ENCODE measurements at places on chromosomes 1 and 21.

GRCh38 chr21:35025206-35026152, 23.6 kb downstream of the RUNX1 start:
- no peak for DNase-seq

- DNase-seq: no peak
Measured at GRCh38 chr1:154453161-154453560, 48.0 kb downstream of the IL6R start.

- DNase-seq: no peak
Measured at GRCh38 chr1:31248276-31248675, 8.6 kb upstream of the NKAIN1 start.

DNA sequence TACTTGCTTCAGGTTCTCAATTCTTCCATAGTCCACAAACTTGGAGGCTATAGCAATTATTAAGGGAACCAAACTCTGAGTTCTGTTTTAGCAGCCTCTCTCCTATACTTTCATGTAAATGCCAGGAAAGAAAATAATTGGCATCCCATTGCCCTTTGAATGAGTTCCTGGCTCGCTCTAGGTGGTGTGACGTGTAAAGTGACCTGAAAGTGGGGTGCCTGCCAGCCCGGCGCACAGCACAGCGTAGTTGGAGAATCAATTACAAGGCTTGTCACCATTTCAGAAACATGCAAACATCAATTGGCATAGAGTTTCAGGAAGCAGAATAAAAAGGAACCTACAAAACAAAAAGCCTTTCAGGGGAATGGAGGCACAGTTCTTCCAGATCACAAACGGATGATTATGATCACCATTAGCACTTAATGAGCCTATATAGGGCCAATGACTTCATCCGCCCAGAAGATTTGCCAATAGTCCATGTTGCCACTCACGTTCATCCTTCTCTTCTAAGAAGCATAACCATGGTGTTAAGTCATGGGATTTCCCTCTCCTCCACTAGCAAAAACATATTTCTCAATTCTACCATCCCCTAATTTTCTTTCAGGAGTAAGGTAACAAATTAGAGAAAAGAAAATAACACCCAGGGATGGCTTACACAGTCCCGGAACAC, 354.6 kb upstream of the ADGRL2 start:
- DNase-seq: no peak

- no peak for DNase-seq
Measured at GRCh38 chr1:77762072-77762476, 2.4 kb upstream of the USP33 start.

GRCh38 chr21:42278451-42279149, 36.6 kb downstream of the TFF3 start:
- DNase-seq: no peak

DNA sequence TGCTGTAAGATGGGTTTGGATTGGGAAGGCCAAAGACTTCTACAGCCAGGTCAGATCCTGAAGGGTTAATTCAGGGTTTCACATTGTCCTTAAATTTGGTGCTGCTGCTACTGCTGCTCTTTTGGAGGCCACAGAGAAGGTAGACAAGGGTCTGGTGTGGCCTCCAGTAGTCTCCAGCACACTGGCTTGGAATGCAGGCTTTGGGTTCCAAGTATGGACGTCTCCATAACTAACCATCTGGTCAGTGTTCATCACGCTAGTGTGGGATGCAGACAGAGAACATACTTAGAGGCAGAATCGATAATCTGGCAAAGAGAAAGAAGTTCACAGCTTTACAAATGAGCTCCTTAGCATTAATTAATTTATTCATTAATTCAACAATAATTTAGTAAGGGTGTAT, 154.1 kb downstream of the ZBTB18 start:
- no peak for DNase-seq
